SIG-M5 (cell line): ENCODE measurements at places on chromosomes 6 and 20.

GRCh38 chr20:5859608-5860007 is 90.7 kb downstream of the TRMT6 start:
- no peak for DNase-seq

- DNase-seq: no peak
These were observed 11.9 kb upstream of the SMIM29 start for GRCh38 chr6:34260576-34261267.

DNA sequence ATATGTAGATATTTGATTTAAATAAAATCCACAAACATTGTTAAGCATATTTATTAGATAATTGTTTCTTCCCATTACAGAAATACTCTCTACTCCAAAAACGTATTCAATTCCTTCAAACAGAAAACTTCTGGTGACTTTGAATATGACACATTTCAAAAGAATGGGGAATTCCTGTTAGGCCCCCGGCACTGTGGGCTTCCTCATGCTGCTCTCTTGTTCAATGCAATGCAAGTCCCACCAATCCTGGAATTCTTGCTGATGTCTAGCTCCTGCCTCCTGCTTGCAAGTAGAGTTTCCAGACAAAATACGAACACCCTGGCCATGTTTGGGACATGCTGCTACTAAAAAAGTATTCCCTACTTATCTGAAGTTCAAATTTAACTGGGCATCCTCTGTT is 544.1 kb downstream of the QKI start:
- no peak for DNase-seq

DNA sequence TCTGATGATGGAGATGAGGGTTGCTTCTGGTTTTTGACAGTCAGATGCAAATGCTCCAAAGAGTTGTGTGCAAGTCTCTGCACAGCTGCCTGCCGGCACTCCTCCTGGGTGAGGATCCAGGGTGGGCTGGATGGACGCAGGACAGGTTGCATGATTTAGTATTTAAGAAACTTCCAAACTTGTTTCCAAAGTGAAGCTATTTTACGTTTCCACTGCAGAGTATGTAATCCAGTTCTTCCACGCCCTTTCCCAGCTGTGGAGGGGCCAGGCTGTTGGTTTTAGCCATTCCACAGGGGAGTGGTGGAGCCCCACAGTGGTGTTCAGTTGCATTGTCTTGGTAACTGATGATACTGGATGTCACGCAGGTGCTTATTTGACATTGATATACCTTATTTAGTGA is 157.3 kb downstream of the THBS2 start:
- no peak for DNase-seq

- no peak for DNase-seq
These were observed 20.9 kb downstream of the KCTD20 start for GRCh38 chr6:36463676-36464075.

GRCh38 chr6:36197739-36198221 is 1.2 kb downstream of the BRPF3 start:
- DNase-seq: no peak

DNA sequence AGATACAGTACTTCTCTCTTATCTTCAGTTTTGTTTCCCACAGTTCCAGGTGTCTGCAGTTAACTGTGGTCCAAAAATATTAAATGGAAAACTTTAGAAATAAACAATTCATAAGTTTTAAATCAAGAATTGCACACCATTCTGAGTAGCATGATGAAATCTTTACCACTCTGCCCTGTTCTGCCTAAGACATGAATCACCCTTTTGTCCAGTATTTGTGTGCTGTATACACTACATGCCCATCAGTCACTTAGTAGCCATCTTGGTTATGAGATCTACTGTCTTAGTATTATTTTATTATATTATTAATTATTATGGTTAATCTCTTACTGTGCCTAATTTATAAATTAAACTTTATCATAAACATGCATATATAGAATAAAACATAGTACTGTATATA is 279.0 kb downstream of the OGFRL1 start:
- DNase-seq: no peak
